ENCODE measurements at places on chromosomes 1 and 21. TPM values are rescaled to one million over a fixed set of nuclear protein-coding genes. Genes with fewer than 3 reads are reported as not detected.

Gene CDC20
- 98.7 TPM for total RNA-seq

Gene CLEC20A
- total RNA-seq = not detected

Gene ASTN1
- not detected for total RNA-seq

DNA sequence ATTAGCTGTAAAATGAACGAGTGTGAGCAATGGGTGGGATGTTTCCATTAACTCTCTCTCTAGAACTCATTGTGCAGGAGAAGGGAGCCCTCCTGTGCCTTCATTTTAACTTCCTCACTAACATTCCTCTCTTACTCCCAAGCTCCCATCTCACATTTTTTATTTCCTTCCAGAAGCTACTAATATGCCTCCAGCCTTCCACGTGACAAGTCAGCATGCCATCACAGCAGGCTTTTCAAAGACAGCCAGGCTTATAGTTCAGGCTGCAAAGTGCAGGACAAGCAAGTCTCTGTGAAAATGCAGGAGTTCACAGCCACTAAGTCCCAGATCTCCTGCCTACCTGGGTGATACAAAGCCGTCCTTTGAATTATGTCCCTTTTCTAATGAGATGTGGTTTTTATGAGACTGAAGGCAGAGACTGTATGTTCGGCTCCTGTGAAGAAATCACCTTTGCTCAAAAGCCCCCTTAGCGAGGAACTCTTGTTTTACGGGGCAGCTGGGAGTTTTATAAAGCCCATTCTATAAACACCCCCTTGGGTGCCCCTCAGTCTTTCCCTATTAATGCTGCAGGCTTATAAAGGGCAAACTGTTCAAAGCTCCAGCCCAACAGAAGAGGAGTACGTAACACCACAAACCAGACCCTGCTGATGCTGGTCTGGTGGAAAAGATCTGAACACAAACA, 14.8 kb upstream of the ANGPTL7 start:
- H3K27ac ChIP-seq = no peak overlapping the region
- H3K27me3 ChIP-seq = no peaks in the 10 kb centered on the region
- peaks cover 6% of the 10 kb centered on the region for H3K4me1 ChIP-seq
- H3K36me3 ChIP-seq = no peaks in the 10 kb centered on the region
- DNase-seq = no peak

DNA sequence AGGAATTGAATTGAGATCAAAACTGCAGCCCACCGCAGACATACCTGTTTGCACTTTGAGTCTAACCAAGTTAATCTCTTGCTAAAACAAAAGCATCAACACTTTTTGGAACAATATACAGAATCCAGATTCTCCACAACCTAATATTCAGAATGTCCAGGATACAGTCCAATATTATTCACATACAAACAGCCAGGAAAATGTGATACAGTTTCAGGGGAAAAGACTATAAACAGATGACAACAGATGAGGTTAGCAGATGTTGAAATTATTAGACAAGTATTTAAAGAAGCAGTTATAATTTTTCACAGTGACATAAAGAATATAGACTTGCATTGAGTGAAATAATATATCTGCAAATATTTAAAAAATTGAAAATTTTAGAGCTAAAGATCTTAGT, 678.1 kb upstream of the CXADR start:
- no peak overlapping the region for H3K4me3 ChIP-seq
- no peak for DNase-seq
- no peaks in the 10 kb centered on the region for H3K36me3 ChIP-seq
- no peaks in the 10 kb centered on the region for H3K4me1 ChIP-seq
- no peak overlapping the region for H3K27ac ChIP-seq

Measured in natural killer cell treated with Interleukin-12 subunit alpha and Interleukin-12 subunit beta and Interleukin-15 and Interleukin-18, amount 100 ng/mL, for 72 hours (primary cell).